ENCODE measurements at places on chromosomes 4 and X. TPM values are rescaled to one million over a fixed set of nuclear protein-coding genes. Genes with fewer than 3 reads are reported as not detected.

The COL4A5 gene
- total RNA-seq = not detected

GRCh38 chr4:15677507-15677988, 4.1 kb upstream of the FAM200B start:
- no peak for DNase-seq

- DNase-seq = no peak
Measured at GRCh38 chrX:48890934-48891401, 6.6 kb downstream of the TIMM17B start.

DNA sequence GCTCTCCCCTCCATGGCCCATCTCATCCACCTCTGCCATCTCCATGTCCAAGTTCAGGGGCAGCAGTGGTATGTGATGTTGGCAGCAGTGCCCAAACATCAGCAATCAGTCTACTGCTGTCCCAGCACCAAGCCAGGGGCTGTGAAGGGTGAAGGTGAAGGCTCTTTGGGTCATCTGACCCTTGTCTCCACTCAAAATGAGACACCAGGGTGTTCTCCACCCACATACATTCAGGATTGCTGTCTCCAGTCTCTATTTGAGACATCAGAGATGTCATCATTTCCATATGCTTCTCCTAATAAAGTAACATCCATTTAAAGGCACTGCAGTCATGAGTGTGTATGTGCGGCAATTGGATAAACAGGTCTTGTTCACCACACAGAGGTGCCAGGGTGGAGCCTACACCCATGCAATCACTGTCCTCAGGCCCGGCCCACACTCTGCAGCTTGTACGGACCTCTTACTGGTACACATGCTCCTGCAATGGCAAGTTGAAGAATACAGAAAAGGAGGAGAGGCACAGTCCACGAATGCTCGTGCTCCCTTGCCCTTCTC, 22.2 kb downstream of the MAML3 start:
- DNase-seq = no peak

The ZNF157 gene
- 0.42 TPM for total RNA-seq

The ZNF718 gene
- 12.5 TPM for total RNA-seq

The NAP1L5 gene
- total RNA-seq = 4.3 TPM

DNA sequence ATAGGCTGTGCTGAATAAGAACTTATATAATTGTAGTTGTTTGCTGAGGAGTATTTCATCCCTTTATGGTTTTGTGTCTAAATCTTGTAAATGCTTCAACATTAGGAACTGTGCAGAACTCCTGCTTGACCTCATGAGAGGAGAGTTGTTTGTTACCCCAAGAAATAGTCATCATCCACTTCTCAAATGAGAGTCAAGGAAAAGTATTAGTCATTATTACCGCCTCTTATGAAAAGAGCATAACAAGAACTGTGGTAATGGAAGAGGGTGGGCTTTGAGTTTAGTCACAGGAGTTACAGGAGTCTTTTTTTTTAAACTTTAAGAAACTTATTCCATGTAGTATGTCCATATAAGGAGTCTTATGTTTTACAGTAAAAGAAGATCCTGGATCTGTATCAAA, 132.9 kb downstream of the RAP1GDS1 start:
- no peak for DNase-seq

- no peak for DNase-seq
Measured at GRCh38 chr4:94516999-94517398, 65.3 kb downstream of the PDLIM5 start.

GRCh38 chrX:74514384-74514783, 93.1 kb downstream of the SLC16A2 start:
- DNase-seq = no peak

The CCDC110 gene
- not detected for total RNA-seq

DNA sequence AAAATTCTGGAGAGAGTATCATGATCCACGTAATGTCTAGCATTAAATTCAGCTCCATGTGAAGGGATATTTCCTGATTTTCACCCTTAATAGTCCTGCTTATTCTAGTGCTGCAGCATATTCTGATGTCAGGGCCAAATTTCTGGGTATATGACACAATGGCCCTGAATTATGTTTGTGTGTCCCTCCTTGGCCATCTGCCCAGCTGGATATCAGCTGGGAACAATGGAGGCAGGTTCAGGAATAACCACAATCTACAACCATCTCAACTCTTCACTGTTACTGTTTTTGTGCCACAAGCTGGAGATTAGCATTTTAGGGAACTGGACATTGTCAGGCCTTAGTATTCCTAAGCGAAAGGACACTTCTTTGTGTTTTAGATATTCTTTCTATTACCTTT, 3.5 kb downstream of the GLRB start:
- DNase-seq = no peak
